ENCODE measurements at places on chromosomes 6 and 20.

DNA sequence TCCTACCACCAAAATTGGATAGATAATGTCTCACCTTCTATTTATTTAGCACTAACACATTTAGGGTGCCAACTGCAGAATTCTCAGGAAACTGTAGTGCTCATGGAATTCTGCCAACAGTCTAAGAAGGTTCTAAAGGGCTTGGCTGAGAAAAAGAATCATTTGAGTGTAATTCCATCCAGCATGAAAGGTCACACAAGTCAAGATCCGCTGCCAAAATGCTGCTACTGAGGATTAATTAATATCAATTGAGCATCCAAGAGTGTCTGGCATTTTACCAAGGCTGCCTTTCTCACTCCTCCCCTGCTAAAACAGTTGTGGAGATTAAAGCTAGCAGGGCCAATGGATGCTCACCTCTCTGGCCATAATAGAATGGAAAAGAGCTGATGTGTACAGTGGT, 112.7 kb downstream of the FHL5 start:
- no peak for DNase-seq

DNA sequence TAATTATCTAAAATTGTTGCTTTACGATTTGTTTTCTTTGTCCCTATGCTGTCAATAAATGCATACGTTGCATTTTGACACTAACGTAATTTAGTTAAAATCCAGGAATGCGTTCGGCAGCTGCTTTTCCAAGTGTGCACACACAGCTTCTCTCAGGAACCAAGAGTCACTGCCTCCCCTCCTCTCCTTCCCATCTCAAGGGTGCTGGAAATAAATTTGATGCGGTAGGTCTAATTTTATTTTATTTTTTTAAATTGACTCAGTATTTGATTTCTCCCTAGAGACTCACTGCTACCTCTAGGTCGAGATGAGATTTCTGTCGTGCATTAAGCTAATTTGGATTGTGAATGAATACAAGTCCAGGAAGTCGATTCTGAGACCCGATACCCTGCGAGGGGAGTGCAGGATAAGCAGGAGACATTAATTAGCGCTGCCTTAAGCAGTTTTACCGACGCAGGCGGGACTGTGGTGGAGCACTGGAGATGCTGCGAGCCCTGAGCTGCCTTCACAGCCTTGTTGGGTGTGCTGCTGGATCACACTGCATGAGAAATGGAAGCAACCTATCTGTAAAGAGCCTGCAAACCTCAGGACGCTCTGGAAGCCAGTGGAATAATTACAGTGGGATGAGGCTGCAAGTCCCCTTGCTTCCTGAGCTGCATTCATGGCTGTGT, 381.2 kb downstream of the C6orf118 start:
- DNase-seq, result no peak

DNA sequence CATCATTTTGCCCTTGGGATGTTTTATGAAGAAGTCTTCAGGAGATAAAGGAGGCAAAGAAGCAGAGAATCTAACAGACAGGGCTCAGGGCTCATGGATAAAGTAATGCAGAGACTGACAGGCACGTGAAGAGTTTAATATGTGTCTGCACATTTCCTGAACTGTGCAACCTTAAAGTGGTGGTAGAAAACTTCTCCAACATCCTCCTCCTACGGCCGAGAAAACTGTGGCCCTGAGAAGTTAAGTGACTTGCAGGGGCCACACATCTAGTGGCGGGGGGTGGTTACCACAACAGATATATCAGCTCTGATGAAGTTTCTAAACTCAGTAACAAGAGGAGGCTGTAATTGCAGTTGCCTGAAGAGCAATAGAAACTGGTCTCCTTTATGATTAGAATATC, 61.0 kb downstream of the SOBP start:
- no peak for DNase-seq

DNA sequence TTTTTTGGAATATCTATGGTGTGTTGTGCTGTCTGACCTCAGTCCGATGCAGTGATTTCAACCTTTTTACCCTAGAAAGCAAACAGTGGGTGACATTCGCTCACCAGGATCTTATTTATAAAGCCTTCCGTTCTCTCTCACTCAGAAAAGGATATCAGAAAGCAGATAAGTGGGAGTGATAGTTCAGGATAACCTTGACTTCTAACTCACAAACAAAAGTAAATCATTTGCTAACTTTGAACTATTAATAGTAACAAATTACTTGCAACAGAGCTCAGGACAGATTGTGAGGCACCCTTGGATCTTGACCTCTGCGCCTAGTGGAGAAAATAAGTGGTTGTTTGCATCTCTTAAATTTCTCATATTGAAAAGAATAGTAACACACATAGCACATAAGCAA, 637.1 kb upstream of the CITED2 start:
- no peak for DNase-seq

GRCh38 chr20:24657878-24658620, 188.6 kb downstream of the SYNDIG1 start:
- no peak for DNase-seq

DNA sequence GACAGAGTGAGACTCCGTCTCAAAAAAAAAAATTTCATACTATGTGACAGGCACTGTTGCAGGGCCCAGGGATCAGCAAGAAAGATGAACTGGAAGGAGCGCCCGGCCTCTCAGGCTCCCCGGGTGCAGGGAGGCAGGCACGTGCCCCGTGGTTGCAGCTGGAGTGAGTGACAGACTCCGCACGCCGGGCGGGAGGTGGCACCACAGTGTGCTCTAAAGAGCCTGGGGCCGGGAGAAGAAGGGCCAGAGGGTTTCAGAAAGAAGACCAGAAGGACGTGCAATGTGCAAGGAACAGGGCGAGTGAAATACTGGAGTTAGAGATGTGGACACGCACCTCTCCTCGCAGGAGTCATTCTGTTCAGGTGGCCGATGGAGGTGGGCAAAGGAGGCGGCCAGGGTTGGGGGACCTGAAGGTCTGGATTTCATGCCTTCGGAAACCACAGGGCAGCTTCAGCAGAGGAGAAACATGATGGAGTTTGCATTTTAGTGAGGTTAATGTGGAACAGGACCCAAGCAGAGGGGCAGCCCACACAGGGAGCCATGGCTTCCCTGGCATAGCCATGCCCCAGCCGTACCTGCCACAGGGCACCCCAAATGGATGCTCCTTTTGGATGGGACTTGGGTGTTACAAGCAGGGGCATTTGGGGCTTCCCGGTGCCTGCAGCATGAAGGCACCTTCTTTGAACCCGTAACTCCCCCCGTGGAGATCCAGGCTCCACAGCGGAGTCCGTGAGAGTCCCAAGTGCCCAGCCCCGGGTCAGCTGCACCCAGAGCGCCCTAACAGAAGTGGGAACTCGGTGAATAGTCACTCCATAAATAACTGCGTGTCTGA, 226.2 kb downstream of the ERMARD start:
- no peak for DNase-seq
